HuH-7.5 (cell line): ENCODE measurements at places on chromosomes 7 and 10.

DNA sequence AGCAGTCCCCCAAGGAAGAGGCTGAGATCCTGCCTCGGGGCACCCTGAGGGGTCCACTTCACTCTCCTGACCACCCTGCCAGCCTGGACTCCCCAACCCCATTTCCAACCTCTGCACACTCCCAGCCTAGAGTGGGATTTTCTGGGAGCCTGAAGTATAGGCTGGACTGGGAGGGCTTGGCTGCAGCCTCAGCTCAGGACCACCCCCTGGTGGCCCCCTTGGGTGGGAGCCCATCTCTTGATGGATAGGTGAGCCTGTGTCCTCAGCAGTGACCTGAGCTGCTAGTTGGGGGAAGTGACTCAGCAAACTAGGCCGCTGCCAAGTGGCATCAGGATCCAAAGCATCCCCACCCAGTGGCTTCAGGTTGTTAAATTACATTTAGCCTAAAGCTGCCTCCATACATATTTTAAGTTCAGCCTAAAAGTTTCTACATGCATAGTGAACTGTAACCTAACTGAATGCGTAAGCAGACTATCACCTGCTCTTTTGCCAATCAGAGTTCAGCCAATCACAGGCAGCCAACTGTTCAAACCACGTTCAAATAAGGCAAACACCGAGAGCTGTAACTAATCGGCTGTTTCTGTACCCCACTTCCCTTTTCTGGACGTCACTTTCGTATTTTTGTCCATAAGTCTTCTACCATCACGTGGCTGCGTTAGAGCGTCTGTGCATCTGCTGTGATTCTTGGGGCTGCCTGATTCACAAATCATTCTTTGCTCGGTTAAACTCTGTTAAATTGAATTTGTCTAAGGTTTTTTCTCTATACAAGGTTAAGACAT lies 144.0 kb downstream of the PLPP4 start:
- no peak for DNase-seq

- DNase-seq, result no peak
Observed at GRCh38 chr10:99008054-99008453, 227.6 kb downstream of the HPSE2 start.

GRCh38 chr10:64363687-64364086 lies 842.5 kb downstream of the REEP3 start:
- no peak for DNase-seq

DNA sequence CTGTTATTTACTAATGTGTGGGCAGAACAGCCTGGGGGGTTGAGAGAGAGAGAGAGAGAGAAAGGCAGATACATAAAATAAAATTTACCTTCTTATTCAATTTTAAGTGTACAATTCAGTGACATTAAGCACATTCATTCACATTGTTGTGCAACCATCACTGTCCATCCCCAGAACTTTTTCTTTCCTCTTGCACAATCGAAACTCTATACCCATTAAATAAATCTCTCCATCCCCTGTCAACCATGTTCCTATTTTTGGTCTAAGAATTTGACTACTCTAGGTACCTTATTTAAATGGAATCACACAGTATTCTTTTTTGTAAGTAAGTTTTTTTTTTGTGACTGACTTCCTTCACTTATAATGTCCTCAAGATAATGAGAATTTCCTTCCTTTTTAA lies 181.6 kb downstream of the SND1 start:
- DNase-seq, result no peak

GRCh38 chr10:22317771-22318565 lies 1.8 kb downstream of the COMMD3 start:
- DNase-seq, result no peak

DNA sequence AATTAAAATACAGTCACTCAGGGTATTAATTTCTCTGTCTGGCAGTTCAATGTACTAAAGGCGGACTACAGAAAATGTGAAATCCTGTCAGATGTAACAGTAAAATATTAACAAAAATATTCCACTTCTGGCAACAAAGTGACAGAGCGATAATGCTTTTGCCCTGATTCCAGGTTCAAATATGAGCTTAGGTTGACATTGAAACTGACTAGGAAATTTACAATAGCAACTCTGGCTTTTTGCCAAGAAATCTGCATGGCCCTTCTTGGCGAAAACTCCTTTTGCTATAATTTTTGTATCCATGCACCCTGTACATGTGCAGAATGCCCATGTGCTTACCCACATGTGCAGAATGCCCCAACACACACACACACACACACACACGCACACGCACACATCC lies 552.2 kb downstream of the MDFIC start:
- DNase-seq, result no peak

GRCh38 chr7:104288137-104288536 lies 40.3 kb upstream of the LHFPL3 start:
- no peak for DNase-seq

GRCh38 chr10:107576746-107577145 lies 412.2 kb upstream of the SORCS1 start:
- DNase-seq, result no peak

DNA sequence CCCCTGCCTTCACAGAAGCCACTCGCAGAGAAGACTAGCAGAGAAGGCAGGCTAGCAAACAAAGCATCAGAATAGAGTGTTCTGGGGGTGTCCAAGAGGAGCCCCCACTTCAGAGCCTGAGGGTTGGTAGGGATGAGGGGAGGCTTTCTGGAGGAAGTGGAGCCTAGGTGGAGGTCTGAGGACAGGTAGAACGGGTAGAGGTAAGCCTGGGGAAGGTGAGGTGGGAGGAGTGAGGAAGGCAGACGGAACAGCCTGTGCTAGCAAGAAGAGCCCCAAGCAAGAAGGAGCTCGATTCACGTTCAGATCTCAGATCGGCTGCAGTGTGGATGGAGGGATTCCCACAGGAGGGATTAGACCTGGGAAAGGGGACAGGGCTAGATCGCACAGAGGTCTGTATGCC lies 66.0 kb upstream of the DUSP5 start:
- DNase-seq, result no peak

GRCh38 chr10:16910793-16911164 lies 93.6 kb upstream of the RSU1 start:
- no peak for DNase-seq
